ENCODE measurements at places on chromosomes 13 and 19.

DNA sequence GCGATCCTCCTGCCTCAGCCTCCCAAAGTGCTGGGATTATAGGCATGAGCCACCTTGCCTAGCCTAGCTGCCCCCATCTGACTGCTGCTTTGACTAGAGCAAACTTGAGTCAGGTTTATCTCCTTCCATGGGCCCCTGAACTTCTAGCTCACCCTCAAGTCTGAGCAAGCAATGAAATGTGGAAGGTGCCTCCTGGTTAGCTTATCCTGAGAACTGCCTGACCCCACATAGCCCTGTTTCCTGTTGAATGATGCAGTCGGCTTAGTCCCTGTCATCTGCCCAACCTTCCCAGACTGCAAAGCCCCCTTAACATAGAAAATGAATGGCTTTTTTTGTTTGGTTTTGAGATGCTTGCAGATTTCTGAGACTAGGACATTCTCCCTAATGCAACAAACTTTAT lies 8.9 kb upstream of the TMEM160 start:
- DNase-seq: no peak

DNA sequence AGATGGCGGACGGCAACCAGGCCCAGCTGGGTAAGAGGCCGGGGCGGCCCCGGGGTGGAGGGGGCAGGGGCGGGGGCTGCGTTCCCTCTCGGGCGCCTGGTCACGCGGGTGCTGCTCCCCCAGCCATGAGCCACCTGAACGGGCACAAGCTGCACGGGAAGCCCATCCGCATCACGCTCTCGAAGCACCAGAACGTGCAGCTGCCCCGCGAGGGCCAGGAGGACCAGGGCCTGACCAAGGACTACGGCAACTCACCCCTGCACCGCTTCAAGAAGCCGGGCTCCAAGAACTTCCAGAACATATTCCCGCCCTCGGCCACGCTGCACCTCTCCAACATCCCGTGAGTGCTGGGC lies 11.1 kb downstream of the PTBP1 start:
- no peak for DNase-seq

DNA sequence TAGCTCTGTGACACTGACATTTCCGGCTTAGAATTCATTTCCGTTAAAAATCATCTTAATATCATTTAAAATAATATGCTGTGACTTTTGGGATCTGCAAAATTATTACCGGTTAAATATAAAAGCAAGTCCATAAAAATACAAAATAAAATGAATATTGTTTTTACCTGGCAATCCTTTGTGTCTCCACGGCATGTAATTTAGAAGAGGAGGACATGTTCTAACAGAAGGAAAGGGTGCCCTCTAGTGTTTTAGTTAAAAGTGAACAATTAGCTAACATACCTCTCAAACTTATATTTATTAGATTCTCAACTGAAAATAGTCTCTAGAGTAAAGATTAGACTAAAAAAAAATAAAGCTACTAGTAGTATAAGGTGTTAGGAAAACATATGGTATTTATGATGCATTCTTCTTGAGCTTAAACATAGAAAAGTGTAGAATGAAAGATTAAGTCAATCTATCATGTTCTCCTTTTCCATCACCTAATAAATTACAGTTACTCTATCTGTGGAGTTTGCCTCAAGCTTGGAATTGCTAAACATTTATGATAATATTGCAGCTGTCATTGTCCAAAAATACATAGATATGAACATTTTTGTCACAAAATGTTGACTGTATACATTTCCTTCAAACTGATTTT lies 676.7 kb upstream of the SPRY2 start:
- peak; percentile 14 for DNase-seq

DNA sequence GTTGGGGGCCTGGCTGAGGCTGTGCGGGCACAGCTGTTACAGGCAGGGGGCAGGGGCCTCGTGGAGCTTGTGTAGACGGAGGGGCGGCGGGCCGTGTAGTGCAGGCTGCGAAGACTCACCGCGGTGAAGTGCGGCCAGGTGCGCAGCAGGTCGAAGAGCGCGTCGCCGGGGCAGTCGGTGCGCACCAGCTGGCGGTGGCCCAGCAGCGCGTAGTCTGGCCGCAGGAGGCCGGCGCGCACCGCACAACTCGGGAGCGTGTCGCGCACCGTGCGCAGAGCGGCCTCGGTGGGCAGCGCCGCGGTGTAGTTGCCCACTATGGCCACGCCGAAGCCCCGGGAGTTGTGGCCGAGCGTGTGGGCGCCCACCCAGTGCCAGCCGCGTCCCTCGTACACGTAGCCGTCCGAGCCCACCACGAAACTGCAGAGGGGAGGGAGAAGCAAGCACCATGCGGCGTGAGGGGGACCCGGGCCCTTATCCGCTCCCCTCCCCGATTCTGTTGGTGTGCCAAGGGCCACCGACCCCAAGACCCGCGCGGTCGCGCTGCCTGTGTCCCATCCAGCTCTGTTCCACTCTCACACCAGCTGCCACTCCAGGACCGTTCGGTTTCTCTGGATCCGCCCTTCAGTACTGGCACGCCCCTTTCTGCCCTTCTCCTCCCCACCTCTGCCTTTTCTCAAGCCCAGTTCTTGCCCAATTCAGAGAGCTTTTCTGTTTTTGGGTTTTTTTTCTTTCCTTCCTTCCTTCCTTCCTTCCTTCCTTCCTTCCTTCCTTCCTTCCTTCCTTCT lies 5.4 kb upstream of the RASAL3 start:
- no peak for DNase-seq

DNA sequence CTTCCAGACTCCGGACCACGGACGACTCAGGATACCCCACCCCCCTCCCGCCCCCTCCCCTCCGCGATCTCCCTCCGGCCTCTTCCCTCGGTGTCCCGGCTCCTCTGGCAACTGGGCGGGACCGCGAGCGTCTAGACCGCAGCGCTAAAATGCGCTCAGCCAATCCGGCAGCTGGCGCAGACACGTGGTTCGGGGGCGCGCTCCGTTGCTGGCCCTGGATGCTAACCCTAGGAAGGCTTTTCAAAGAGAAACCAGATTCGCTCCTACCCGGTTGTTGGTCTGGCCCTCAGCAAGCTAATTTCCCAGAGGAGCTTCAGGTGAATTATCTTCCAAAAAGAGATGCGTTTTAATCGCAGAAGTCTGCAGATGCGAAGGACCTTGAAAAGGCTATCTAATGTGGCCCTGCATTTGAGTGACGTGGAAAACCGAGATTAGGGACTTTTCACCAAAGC lies at the start of gene DZIP1:
DZIP1 (minus strand) TSS at position 106 of the 452 bp plus-strand sequence. CDS start 2,677 bp downstream, outside the sequence.
- DNase-seq: peak; percentile 87

GRCh38 chr13:89783221-89783755 lies 1564.2 kb upstream of the MIR17HG start:
- no peak for DNase-seq

DNA sequence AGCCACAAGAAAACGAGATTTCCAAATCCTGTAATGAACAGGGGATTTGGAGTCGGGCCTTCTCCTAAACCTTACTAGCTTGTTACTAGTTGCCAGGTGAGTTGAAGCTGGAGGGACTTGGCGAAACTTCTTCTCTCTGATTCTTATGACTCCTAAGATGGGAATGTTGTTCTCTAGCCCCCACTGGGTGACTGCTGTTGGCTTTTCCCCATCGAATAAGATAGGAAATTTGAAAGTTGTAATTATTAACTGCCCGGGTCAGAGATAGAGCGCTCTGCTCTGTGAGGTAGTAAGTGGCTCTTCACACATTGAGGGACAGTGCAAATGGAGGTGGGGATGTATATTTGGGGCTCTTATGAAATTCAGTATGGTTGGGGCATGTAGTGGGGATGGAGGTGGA lies 111.2 kb upstream of the MBNL2 start:
- DNase-seq: no peak

DNA sequence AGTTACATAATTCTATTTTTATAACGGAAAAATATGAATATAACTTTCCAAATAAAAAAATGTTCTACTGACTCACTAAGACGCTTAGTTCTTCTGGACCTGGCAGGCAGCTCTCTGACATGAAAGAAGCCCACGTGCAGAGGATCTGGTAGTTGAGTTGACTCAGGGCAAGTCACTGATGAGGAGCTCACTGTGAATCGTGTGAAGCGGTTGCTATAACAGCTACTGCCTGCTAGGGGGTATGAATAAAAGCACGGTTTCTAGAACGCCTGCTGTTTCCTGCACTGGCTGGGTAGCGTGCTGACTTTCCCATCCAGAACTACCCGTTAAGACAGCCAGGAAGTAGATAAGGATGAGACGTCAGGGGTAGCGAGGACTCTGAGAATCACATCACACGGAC lies 54.7 kb upstream of the WASF3 start:
- peak; percentile 64 for DNase-seq

GRCh38 chr19:5850743-5851293 lies 431 bp downstream of the FUT3 start:
- DNase-seq: peak; percentile 75

DNA sequence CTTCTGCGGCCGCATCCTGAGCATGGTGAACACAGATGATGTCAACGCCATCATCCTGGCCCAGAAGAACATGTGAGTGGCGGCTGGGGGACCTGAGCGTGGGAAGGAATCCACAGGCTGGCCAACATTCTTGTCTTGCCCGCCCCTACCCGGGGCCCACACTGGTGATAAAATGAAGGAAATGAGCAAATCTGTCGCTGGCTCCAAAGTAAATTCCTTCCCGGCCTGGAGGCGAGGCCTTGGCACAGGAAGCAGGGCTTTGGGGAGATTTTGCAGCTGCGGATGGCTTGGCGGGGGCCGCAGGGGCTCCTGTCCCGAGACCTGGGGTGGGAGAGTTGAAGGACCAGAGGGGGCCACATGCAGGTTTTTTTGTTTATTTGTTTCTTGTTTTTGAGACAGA lies 4.4 kb downstream of the KXD1 start:
- peak; percentile 7 for DNase-seq

GRCh38 chr13:111555268-111555808 lies 234.9 kb downstream of the TEX29 start:
- no peak for DNase-seq

- DNase-seq: no peak
Observed at GRCh38 chr19:825897-826644, 1.6 kb upstream of the AZU1 start.

DNA sequence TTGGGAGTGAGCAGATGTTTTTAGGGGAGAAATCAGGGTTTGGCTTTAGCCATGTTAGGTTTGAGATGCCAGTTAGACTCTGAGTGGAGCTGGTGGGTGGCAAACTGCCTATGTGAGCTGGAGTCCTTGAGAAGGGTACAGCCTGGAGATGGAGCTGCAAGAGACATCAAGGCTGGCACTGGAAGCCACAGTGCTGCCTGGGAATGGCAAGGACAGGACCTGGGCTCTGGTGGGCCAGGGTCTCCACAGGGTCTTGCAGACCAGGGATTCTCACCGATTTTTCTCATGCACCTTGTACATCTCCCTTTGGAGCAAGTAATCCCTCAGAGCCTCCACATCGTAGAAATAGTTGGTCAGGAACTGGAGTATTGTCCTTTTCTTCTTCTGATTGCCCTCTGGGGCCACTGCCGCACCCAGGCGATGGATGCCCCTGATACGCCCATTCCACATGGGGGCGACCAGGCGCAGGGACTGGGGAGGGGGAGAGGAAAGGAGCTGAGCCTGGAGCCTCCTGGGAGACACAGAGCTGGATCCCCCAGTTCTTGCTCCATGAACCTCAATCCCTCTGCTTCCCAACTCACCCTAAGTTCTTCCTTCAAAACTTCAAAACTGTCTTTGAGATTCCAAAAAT lies 1.7 kb downstream of the DMAC2 start:
- no peak for DNase-seq

- no peak for DNase-seq
Observed at GRCh38 chr19:2552859-2553258, 76.9 kb downstream of the GADD45B start.
